ENCODE measurements at places on chromosomes 3 and 15.

DNA sequence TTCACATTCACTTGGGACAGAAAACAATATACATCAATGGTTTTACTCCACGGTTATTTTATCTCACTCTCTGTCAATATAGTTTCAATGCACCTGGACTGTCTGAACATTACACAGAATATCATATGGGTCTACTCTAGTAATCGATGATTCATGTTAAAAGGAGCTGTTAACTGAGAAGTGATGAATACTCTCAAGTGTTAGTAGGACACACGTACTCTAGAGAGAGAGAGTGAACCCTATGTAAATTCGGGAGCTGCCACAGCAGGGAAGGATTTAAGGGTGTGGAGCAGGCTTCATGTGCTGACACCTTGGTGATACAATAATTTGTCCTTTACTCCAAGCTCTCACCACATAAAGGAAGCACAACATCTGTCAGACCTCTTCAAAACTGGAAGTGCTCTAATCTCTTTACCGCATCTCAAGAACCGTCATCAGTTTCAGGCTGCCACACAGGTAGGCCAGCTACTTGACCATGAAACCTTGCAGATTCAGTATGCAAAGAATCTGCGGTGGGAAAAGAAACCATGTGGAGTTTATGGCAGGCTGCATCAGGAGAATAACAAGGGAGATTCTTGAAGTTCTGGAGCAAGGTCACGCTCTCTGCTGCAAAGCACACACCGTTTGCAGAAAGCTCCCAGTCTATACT is 199.2 kb upstream of the TMC3 start:
- no peak for DNase-seq

DNA sequence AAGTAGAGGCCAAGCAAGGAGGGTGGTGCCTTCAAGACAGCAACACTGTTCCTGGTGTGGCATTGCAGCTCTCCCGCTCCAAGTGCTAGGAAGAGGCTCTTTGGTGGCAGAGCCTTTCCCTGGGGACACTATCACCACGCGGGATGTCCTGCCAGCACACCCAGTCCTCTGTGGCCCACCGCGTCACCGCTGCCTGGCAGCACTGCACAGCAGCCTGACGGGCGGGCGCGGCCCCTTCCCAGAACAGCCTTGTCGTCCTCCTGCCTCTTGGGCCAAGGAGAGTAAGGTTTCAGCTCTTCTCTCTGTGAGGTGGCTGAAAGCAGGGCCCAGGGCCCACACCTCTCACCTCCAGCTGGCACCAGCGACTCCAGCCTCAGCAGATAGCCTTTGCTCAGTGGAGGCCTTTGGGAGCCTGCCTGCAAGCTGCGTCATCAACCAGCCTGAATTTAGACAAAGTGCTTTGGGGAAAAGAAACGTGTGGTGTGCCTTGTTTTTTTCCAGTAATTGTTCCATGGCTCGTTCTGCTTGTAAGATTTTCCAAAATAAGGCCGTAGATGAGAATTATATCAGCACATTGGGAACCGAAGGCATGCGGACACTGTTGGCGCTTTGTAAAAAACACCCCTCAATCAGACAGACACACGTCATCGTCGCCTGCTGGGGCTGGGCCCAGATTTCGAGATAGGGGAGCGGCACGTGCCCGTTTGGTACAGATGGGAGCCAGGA is 65.0 kb downstream of the AAGAB start:
- no peak for DNase-seq

- peak; percentile 47 for DNase-seq
These were observed 50.9 kb downstream of the MYL3 start for GRCh38 chr3:46812237-46812791.

DNA sequence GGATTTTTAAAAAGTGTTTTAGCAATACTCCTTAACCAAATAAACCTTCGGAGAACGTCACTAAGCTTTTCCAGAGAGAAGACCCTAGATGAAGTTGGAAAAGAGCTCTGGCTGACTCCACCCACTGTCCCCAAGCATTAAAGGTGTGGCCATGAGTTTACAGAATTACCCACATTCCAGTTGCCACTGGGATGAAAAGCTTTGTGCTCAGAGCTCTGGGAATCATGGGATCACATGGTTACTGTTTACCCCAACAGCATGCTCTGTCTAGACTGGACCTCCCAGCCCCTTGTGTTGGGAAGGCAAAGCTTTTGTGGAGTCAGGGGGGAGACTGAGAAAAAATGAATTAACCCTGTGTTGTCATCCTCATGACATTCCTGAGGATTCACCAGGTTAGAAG is 55.3 kb downstream of the CCK start:
- no peak for DNase-seq

DNA sequence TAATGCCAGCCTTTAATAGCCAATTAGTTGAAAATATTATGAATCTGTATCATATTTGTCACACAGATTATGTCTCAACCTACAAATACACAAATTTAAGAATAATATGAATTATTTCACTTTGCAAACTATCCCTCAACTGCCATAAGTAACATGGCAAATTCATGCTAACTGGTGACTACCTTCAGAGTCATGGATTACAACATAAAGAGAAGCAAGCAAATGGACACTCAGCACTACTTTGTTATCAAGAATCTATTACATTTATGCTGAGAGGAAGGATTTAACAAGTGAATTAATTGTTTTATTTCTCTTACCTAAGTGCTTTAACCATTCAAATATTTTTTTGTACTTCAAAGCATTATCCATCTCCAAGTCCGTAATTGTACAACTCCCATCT is 103.1 kb upstream of the BCL6 start:
- DNase-seq = no peak

DNA sequence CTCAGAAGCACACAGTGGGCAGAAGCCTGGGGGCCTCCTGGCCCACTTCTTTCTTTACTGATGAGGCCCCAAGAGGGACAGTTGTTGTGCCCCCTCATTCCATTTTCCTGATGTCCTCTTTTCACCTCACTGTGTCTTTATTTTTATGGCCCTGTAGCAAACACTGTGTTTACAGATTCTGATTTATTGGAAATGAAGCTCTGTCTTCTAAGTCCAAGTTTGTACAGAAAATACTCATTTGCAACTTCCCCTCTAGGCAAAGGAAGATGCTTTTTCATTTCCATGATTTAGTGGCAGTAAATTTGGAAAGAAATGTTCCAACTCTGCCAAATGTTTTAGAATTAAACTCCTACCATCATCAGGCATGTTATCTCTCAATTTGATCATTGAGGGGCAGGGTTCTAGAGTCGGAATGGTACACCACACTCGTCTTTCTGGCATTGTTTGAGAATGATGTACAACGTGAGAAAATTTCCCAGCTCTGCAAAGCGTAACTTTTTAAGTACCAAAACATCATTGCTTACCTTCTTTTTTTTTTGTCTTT is 129.7 kb downstream of the ARNT2 start:
- no peak for DNase-seq

GRCh38 chr3:171490901-171491300 is 30.7 kb upstream of the TNIK start:
- no peak for DNase-seq

- DNase-seq = no peak
These were observed 1163.5 kb downstream of the ROBO1 start for GRCh38 chr3:78604341-78604740.

DNA sequence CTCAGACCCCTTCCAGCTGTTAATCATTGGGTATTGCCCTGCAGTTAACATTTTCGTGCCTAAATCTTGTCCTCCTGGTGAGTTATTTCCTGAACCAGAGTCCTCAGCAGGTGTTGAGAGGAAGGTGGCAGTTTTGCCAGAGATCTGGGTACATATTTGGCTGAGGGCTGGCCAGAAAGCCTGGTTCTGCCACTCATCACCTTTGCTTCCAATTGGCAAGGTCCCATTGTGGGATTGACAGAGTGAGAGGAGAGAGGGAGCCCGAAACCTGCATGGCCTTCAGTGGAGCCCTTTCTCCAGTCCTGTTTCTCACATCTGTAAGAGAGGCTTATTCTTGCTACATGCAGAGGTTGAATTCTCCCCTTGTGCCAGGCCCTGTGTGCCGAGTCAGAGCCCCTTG is 8.9 kb upstream of the TKT start:
- no peak for DNase-seq

DNA sequence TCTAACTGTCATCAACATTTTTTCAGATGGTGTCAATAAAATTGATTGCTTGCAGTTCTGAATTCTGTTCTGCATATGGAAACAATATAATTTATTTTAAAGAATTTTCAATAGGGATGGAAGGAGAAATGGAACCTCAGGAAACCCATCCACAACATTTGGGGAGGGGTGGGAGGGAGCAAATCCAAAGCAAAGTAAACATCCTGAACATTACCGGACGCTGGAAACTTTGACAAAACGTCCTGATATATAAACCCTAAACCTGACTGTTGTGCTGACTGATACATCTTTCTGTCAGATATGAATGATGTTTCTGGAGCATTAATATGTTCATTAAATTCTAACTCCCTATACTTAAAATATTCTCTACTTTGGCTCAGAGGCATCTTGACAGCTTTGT is 479.0 kb downstream of the FOXP1 start:
- no peak for DNase-seq

All from central memory CD4-positive, alpha-beta T cell (primary cell).